Stimulated activated CD4-positive, alpha-beta T cell treated with anti-CD3 and anti-CD28 coated beads, Interleukin-4, amount 100 ng/mL, for 24 hours (primary cell): ENCODE measurements at places on chromosomes 1 and 21.

GRCh38 chr1:116819081-116819480, 64.9 kb downstream of the CD2 start:
- DNase-seq, result no peak

- DNase-seq, result no peak
Observed at GRCh38 chr1:22287946-22288520, 145.1 kb upstream of the WNT4 start.

DNA sequence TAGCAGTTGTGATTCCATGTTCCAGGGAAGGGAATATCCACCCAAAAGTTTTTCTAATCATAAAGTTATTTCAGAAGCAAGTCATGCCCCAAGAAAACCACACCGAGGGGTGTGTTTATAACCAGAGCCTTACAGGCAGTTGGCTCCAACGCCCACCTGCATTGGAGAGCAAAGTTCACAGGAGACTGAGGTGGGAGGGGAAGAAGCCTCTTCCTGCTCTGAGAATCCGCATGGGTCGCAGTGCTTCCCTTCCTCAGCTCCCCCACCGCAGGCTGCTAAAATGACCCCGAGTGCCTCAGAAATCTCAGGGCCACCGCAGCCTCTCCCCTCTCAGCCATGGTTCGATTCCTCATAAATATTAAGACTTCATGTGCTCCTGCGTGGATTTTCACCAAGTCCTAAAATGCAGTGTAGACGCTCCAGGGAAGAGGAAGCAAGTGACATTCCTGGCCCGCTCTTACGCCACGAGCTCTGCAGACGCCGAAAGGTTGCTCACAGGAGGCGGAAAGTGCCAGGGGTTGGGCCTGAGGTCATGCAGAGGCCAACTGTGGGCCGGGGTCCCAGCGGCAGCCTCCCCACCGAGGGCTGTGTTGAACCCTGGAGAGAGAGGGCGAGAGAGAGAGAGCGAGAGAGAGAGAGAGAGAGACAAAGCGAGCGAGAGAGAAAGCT, 13.4 kb upstream of the SPSB1 start:
- no peak for DNase-seq

GRCh38 chr21:15423676-15424445, 305.9 kb upstream of the USP25 start:
- DNase-seq, result no peak

- DNase-seq, result no peak
Observed at GRCh38 chr1:198359024-198359653, 181.3 kb downstream of the ATP6V1G3 start.

GRCh38 chr1:52288286-52288685, 77.7 kb downstream of the CC2D1B start:
- DNase-seq, result no peak

- DNase-seq, result no peak
Observed at GRCh38 chr1:18805925-18806849, 53.3 kb downstream of the TAS1R2 start.

DNA sequence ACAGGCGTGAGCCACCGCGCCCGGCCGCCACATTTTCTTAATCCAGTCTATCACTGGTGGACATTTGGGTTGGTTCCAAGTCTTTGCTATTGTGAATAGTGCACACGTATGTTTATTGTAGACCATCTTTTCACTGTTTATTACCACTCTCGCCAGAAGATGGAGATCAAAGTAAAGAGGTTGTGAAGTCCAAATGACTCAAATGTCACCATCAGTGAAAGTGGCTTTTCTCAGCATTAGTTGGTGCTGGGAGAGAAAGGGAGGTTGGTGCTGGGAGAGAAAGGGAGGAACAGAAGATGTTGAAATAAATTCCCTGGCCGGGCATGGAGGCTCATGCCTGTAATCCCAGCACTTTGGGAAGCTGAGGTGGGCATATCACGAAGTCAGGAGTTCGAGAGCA, 10.4 kb upstream of the UHMK1 start:
- no peak for DNase-seq

GRCh38 chr1:24641646-24642151, 1.4 kb upstream of the SRRM1 start:
- peak; percentile 34 for DNase-seq

DNA sequence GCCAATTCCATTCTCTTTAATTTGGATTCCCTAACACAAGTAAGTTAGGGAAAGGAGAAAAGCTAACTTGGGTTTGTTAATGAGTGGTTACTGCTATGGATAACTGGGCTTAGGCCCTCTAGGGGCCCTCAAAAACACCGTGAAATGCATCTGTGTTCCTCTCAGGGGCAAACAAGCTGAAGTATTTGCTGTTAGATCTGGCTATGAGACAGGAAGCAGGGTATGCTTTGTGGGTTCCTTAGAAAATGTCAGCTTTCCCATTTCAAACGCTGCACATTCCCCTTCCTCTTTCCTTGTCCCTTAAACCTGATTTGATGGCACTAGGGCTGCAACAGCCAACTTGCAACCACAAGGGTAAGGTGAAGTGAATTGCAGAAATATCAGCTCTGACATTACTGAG, 5.7 kb upstream of the CAP1 start:
- DNase-seq, result no peak

DNA sequence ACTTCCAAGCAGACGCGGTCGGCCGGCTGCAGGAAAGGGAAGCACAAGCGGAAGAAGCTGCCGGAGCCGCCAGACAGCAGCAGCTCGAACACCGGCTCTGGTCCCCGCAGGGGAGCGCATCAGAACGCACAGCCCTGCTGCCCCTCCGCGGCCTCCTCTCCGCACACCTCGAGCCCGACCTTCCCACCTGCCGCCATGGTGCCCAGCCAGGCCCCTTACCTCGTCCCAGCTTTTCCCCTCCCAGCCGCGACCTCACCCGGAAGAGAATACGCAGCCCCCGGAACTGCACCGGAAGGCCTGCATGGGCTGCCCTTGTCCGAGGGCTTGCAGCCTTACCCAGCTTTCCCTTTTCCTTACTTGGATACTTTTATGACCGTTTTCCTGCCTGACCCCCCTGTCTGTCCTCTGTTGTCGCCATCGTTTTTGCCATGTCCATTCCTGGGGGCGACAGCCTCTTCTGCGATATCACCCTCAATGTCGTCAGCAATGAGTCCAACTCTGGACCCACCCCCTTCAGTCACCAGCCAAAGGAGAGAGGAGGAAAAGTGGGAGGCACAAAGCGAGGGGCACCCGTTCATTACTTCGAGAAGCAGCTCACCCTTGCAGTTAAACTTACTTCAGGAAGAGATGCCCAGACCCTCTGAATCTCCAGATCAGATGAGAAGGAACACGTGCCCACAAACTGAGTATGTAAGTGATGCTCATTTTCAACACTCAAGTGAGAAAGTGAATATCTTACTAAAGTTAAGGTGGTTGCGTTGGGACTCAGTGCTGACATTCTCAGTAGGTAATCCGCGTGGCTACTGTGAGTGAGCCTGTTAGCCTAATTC, 25.5 kb downstream of the UTS2 start:
- DNase-seq, result peak; percentile 36

GRCh38 chr1:101238031-101238628, 1.3 kb downstream of the S1PR1 start:
- peak; percentile 78 for DNase-seq

DNA sequence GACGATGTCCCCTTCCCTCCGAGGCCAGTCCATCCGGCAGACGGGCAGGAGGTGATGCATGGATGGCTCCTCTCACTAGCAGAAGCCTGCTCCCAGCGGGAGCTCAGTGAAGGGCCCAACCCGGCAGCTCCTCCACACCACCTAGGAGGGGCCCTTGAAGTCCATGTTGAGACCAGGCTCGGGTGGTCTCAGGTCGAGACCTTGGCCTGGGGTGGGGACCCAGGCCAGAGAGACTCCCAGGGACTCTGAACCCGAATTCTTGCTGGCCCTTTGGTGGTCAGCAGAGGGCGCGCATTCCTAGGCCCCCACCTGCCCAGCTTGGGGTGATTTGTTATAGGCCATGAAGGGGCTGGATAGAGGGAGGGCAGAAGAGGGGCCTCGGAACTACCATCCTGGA, 642 bp upstream of the NT5C1A start:
- DNase-seq, result no peak

DNA sequence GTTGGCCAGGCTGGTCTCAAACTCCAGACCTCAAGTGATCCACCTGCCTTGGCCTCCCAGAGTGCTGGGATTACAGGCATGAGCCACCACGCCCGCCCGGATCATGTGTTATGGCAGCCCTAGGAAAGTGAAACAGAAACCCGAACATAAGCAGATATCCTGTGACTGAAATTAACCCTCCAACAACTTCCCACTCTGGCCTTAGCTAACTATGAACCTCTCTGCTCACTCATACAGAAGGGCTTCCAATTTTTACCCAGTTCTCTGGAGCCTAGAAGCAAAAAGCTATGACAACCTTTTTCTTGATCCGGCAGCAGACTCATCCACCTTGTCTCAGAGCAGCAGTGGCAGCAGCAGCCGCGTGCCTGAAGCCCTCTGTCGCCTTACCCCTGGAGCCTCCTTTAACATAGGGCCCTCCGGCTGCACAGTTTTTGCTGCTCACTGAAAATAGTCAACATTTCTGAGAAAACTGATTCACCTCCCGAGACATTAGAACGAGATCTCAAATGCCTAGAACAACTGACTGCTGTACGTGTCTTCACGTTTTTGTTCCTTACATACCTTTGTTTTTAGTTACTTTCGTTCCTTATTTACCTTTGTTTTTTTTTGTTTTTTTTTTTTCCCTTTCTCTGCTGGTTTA, 9.3 kb downstream of the CBR1 start:
- DNase-seq, result peak; percentile 55

- no peak for DNase-seq
Observed at GRCh38 chr1:242745079-242745478, 220.6 kb upstream of the PLD5 start.

DNA sequence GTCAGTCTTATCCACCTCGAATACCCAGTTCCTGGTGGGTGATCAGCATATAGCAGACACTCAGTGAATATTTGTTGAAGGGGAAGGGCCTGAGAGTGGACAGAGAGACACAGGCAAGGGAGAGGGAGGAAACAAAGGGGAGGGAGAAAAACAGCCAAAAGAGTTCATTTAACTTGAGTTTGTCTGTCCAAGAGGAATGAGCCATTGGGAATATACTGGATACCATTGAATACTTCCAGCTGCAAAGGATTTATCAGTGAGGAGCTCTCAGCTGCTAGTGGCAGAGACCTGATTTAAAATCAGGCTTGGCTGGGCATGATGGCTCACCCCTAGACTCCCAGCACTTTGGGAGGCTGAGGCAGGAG, 11.5 kb upstream of the BGLAP start:
- DNase-seq, result no peak

- no peak for DNase-seq
Observed at GRCh38 chr1:206538086-206538770, 30.9 kb downstream of the RASSF5 start.

DNA sequence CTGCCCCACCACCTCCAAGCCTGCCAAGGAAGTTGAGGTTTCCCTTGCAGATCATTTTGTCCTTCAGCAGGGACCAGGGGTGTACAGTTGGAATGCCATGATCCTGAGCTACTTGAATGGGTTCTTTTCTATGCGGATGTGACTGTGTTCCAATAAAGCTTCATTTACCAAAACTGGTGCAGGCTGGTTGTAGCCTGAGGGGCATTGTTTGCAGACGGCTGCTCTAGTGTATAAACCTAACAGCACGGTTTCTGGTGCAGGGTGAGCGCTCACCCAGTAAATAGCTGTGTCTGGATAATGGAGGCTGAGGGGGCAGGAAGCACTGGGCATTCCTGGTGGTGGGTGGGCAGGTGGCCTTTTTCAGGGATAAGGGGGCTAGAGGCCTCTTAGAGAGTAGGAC, 72.7 kb upstream of the ACTL8 start:
- no peak for DNase-seq

- DNase-seq, result peak; percentile 16
Observed at GRCh38 chr1:193406901-193407300, 220.5 kb upstream of the B3GALT2 start.

- DNase-seq, result no peak
Observed at GRCh38 chr21:16330908-16331268, 601.1 kb downstream of the USP25 start.

DNA sequence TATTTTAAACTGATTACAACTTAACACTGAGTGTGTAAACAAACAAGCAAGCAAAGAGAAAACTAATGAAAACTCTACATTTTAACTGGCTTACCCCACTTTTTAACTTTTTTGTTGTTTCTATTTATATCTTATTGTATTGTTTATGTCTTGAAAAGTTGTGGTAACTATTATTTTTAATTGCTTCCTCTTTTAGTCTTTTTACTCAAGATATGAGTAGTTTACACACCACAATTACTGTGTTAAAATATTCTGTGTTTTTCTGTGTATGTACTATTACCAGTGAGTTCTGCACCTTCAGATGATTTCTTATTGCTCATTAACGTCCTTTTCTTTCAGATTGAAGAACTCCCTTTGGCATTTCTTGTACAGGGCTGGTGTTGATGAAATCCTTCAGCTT, 4.7 kb upstream of the HHAT start:
- no peak for DNase-seq

DNA sequence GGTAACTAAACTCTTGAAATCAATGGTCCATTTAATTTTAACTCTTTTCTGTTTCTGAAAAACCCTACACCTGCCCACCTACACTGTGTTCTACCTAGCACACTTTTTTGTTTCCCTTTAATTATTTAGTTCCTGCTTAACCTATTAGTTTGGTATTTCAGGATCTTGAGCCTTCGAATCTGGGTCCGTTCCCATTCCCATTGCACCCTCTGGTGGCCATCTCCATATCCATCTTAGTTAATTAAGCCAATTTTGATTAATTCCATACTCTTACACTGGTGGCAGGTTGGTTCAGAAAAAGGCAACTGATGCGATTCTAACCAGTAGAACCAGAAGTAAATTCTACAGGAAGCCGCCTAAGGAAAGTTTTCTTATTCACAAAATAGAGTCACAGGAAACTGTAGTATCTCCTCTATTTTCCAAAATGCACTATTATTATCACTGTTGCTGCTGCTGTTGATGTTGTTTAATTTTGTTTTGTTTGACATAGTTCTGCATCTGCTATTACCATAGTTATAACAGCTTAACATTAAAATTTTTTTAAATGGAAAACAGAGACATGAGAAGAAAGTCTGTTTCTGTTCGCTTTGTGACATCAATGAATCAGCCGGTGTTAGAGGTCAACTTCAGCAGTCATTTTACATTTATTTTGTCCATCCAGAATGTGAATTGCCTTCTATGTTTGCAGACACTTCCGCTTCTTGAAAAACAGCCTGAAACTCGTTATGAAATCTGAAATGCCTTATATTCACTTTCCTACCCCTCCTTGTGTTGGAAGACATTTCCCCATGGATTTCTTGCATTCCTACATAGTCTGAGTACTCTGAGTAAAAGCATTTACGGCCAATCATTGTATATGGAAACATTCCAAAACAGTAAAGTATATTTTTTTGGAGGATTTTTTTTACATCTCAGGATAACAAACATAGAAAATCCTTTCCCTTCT, 115.5 kb upstream of the NCAM2 start:
- no peak for DNase-seq

GRCh38 chr1:117622726-117623125, 16.9 kb downstream of the TENT5C start:
- DNase-seq, result no peak

- no peak for DNase-seq
Observed at GRCh38 chr1:53971718-53972117, 25.6 kb downstream of the LRRC42 start.

- DNase-seq, result no peak
Observed at GRCh38 chr1:186761358-186761757, 67.4 kb upstream of the PLA2G4A start.
